ENCODE measurements at places on chromosomes 3 and 15.

DNA sequence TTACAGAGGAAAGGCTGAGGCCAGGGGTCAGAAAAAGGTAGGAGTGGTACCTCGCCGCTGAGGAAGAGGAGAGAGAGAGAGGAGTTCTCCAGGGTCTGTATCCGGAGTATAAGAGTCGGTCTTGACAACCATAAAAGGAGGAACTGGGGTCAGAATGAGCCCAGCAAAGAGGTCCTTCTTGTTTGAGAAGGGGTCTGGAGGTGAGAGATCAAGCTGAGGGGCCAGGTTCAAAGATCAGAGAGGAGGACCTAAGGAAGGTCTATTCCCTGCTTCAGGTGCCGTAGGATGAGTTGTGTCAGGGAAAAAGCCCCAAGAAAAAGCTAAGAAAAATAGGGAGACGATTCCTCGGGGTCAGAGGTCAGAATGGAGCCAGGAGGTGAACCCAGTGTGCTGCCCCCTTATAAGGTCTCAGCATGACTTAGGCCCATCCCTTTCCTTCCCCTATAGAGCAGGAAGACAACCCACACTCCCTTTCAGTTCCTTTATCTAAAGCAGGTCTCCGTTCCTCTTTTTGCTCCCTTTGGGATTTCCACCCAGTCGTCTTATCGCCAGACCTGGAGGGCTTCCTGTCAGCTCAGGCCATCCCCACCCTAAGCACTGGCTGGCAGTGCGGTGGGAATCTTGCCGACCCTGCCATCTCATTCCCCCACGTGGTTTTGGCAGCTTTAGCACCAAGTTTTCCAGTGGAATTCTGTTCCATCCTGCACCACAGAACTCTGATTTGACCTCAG lies 651 bp downstream of the MTMR14 start:
- H3K27me3 ChIP-seq, result no peaks in the 10 kb centered on the region
- peak overlapping the region; percentile 98 for H3K4me3 ChIP-seq
- peaks cover 18% of the 10 kb centered on the region for H3K4me1 ChIP-seq

DNA sequence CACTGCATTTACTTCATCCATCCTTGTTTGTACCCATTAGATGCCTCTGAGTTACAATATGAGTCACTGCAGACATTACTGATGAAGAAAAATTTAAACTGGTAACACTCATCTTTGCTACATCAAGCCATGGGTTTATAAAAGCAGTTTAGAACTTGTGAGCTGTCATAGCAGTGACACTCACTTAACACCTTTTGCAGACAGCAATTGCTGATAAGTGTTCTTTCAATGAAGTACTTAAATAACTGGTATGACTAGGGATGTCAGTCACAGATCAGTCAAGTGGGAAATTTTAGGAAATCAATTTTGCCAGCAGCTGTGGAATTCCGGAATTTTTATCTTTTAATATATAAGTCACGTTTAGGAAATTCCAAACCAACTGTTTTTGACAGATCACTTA lies 643.0 kb downstream of the TBL1XR1 start:
- no peak for DNase-seq
- no peaks in the 10 kb centered on the region for H3K36me3 ChIP-seq
- H3K27me3 ChIP-seq, result no peaks in the 10 kb centered on the region
- H3K4me1 ChIP-seq, result no peaks in the 10 kb centered on the region

- H3K27me3 ChIP-seq, result no peaks in the 10 kb centered on the region
- H3K4me3 ChIP-seq, result no peak overlapping the region
- no peak overlapping the region for H3K27ac ChIP-seq
- H3K36me3 ChIP-seq, result no peaks in the 10 kb centered on the region
Measured at GRCh38 chr3:43497422-43497821, 124.4 kb downstream of the ANO10 start.

GRCh38 chr3:182913889-182914288 lies 66.4 kb downstream of the DCUN1D1 start:
- DNase-seq, result no peak
- no peak overlapping the region for H3K27ac ChIP-seq
- H3K27me3 ChIP-seq, result no peaks in the 10 kb centered on the region
- no peaks in the 10 kb centered on the region for H3K4me1 ChIP-seq

GRCh38 chr3:57434041-57434440 lies 110.1 kb downstream of the DNAH12 start:
- no peak overlapping the region for H3K4me3 ChIP-seq
- peaks cover 2% of the 10 kb centered on the region for H3K27me3 ChIP-seq
